GM12878 (cell line): ENCODE measurements at places on chromosomes 3 and 15.

GRCh38 chr15:50800715-50801114, 35.2 kb upstream of the SPPL2A start:
- DNase-seq: no peak

GRCh38 chr3:8324747-8325146, 176.9 kb upstream of the LMCD1 start:
- DNase-seq: no peak

DNA sequence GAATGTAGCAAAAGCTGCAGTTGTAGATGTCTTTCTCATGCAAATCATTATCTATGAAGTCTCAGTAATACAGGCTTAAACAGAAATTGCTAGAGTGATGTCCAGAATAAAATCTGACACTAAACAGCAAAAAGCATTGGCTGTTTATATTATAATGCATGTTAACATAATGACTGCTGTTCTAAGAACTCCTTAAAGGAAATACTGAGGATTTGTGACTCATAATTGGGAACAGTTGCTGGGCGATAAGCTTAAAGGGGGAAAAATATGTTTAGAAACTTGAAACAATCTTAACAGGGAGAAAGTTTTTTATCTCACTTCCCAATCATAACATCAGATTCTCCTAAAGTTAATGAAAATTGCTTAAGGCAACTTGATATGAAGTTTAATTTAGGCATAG, 17.5 kb downstream of the TIPARP start:
- no peak for DNase-seq

- no peak for DNase-seq
These were observed at the start of gene ACVR2B for GRCh38 chr3:38453075-38453912. ACVR2B (plus strand) TSS chr3:38453890; CDS start chr3:38454323, 433 bp downstream.

DNA sequence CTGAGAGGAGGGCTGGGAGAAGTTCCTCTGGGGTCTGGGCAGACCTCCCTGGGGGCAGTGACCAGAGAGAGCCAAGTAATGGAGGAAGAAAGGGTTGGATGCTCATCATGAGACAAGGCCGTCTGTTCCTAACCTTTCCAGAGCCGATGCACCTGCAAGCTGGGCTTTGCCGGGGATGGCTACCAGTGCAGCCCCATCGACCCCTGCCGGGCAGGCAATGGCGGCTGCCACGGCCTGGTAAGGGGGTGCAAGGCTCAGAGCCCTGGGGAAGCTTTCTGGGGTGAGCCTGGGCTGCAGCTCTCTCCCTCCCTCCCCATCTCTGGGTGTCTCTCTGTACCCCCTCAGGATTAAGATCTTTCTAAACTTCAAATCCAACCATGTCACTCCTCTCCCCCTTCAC, 16.4 kb downstream of the STAB1 start:
- no peak for DNase-seq

DNA sequence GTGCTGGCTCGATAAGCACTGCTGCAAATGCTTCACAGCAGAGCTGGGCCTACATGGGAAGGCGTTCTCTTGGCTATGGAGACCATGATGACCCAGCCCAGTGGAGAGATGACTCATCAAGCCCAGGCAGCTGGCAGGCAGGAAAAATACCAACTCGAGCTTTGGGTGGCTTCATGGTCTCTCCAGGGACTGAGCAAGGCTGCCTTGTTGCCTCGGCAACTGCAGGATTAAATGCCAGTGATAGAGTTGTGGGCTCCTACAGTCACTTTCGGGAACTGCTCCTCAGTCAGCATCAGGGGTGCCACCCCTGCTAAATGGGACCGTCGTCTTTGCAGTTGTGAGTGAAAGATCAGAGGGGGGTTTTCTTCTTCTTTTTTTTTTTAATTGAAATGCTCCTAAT, 54.6 kb upstream of the MYZAP start:
- no peak for DNase-seq

GRCh38 chr3:105334138-105334882, 32.4 kb upstream of the ALCAM start:
- no peak for DNase-seq

- no peak for DNase-seq
These were observed 248.6 kb downstream of the CBLB start for GRCh38 chr3:105620236-105620635.

DNA sequence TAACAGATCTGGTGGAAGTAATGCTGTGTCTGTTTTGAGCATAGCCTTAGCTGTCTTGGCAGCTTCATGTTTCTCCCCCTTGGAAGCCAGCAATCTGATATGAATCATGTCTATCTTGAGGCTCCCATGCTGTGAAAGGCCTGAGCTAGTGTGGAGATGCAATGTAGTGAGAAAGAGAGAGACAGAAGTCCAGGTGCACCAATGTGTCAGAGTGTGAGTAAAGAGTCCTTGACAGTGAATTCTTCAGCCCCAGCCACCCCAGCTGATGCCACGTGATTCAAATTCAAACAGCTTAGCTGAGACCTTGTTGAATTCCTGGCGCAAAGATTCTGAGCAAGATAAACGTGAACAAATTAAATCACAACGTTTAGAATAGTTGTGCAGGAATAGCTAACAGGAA, 704.2 kb downstream of the EDEM1 start:
- no peak for DNase-seq

DNA sequence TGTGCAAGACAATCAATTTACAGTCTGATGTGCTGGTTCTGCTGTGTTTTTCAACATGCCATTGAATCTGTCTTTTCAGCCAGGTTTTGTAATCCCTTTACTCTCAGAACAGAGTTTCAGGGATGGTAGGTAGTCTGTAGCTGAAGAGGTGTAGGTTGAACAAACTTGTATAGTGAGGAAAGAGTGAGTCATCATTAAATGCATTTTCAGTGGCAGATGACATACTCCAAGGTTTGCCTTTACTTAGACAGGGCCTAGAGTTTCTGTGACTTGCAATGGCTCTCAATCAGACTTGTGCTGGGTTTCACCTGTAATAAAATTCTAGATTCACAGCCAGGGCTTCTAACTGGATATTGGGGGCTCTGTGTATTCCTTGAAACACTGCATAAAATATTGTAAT, 94.6 kb downstream of the CYP19A1 start:
- DNase-seq: no peak

DNA sequence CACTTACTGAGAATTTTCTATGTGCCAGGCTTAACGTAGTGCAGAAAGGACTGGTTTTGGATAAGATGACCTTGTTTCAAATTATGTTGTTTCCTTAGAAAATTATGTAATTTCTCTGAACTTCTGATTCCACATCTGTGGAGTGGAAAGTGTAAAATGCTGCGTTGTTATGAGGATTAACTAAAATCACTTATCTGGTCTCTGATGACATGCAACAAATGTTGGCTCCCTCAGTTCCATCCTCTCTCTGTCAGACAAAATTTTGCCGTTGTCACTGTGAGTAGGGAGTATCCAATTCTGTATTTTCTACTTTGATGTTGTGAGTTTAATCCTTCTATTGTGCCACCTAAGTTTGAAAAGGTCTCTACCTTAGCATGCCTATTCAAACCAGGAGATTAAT, 175.5 kb downstream of the KCNMB2 start:
- DNase-seq: no peak

GRCh38 chr3:145807990-145808389, 353.0 kb downstream of the PLOD2 start:
- no peak for DNase-seq

GRCh38 chr15:70037292-70037640, 60.5 kb downstream of the TLE3 start:
- no peak for DNase-seq

DNA sequence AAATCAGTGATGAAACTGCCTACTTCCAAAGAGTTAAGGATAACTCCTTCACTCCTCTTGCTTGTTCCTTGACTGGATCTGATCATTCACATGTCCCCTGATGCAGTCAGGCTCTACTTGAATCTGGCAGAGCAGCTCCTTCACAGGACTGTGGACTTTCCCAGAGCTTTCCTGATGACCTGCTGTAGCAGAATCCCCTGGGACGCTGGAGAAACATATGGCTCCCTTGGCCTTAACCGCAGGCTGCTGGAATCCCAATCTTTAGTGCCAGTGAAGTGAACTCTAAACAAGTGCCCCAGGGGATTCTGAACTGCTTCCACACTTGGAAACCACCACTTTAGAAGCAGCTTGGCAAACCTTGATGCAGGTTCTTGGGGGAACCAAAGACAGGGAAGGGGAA, 217.8 kb downstream of the CHST2 start:
- DNase-seq: no peak

- no peak for DNase-seq
These were observed 157.8 kb downstream of the MECOM start for GRCh38 chr3:169505577-169506230.

- no peak for DNase-seq
These were observed 18.9 kb downstream of the SCN5A start for GRCh38 chr3:38630606-38631005.

GRCh38 chr15:59189241-59189640, 17.4 kb upstream of the LDHAL6B start:
- DNase-seq: no peak

DNA sequence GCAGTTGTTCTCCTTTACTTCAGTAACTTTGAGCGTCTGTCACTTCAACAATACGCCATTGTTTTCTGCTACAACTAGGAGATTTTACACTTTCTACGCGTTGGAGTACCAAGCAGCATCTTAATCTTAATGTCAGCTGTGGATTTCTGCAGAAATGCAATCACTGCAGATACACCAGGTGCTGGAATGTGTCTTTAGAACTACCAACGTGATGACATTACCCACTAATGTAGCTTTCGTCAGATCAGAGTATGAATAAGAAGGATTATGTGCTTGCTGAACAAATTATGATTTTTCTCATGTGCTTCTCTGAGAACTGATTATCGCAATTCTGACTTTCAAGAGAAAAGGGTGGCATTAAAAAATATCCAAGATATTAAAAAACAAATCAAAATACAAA, 77.5 kb upstream of the CNTN3 start:
- no peak for DNase-seq
